ENCODE measurements at places on chromosomes 4 and X.

GRCh38 chr4:7124689-7125442 lies 57.0 kb upstream of the GRPEL1 start:
- peak; percentile 91 for DNase-seq

DNA sequence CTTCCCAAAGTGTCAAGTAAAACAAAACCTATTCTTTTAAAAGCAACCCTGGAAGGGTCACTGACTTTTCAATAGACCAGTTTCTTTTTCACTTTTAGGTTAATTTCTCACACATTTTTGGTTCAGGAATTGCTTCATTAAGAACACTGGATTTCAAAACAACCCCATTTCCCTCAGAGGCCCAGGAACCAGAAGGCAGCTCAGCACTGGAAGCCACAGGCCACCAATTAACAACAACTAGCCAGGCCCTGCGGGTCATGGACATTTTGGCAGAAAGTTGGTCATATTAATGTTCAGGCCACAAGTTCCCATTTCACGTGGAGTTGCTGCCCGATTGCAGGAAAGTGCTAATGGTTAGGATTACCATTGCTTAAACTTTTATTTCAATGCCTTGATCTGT lies 39.8 kb downstream of the HAND2 start:
- DNase-seq = no peak

- no peak for DNase-seq
These were observed 64.0 kb downstream of the ELOVL6 start for GRCh38 chr4:110134269-110134869.

GRCh38 chr4:79292008-79292407 lies 33.9 kb downstream of the NAA11 start:
- no peak for DNase-seq

DNA sequence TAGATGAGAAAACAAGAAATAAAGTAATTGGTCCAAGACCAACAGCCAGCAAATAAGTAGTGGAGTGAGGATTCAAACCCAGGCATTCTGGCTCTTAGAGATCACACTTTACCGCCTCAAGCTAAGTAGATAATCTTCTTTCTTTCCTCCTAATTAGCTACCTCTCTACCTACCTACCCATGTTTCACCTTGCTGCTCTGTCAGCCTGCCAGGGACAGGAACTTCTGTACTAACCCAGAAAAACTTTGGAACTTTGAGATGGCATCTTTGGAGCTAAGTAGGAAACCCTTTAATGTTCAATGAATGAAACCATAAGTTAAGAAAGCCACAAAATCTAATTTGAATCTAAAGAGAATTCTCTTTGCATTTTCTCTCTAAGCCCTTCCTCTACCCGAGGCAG lies 145.2 kb downstream of the CHRNA9 start:
- DNase-seq = no peak

GRCh38 chr4:78167510-78167909 lies 110.4 kb downstream of the FRAS1 start:
- no peak for DNase-seq

DNA sequence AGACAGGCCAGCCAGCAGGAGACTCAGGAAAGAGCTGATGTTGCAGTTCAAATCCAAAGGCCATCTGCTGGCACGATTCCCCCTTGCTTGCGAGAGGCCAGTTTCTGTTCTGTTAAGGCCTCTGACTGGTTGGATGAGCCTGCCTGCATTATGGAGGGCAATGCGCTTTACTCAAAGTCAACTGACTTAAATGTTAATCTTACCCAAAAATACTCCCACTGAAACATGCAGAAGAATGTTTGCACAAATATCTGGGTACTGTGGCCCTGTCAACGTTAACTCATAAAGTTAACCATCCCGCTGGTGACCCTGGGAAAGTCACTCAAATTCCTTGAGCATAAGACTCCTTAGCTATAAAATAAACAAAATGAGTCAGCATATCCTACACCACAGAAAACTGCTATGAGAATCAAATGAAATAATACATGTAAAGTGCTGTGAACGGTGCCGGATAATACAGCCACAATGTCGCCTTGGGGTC lies 326.4 kb downstream of the EVC2 start:
- no peak for DNase-seq

GRCh38 chrX:41870719-41871151 lies 52.6 kb downstream of the CASK start:
- DNase-seq = no peak

GRCh38 chr4:72430988-72431387 lies 138.0 kb downstream of the ADAMTS3 start:
- no peak for DNase-seq

GRCh38 chrX:130060122-130061069 lies 49.9 kb downstream of the ELF4 start:
- DNase-seq = no peak

- DNase-seq = no peak
These were observed 208.6 kb upstream of the SLC7A11 start for GRCh38 chr4:138450546-138451275.

- DNase-seq = no peak
These were observed 408.6 kb downstream of the FAM47B start for GRCh38 chrX:35351212-35351611.

- DNase-seq = no peak
These were observed 292.4 kb upstream of the FAT1 start for GRCh38 chr4:187016101-187016500.

DNA sequence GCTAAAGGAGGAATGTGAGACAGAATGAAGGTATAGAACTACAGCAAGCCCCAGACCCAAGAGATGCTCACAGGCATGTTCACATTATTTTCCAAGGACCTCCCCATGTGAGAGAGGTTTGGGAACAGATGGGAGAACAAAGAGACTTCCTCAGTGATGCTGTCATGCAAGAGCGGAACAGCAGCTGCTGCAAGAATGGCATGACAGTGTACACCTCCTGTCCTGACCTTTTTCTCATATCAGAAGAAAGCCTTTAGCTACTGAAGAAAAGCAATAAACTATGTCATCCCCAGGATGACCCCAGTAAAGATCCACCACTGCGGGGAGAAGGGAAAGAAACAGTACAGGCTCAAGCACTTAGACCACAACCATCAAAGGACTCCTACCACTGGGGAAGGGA lies 7.2 kb downstream of the PRDM5 start:
- no peak for DNase-seq

DNA sequence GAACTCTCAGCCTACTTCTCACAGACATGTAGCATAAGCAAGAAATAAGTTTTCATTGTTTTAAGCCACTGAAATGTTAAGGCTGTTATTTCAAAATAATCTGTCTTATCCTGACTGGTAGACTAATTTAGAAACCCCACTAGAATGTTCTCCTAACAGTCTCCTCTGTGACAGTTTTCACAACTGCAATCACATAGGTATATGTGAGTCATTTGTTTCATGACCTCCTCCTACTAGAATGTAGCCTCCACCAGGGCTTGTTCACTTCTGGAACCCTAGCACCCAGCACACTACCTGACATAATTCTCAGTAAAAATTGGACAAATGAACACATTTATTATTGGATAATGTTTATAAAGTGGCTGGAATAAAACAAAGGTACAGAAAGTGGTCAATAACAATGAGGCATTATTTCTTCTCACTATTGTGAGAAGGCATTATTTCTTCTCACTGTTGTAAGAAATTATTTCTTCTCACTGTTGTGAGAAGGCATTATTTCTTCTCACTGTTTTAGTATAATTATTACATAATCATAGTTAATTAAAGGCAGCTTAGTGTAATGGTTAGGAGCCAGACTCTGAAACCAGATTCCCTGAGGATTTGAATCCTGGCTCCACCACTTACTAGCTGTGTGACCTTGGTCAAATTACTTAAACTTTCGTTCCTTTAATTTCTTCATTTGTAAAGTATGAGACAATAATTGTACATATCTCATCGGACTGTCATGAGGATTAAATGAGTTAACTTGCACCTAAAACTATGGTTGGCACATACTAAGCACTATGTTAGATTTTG lies 251.5 kb downstream of the RASL11B start:
- no peak for DNase-seq

DNA sequence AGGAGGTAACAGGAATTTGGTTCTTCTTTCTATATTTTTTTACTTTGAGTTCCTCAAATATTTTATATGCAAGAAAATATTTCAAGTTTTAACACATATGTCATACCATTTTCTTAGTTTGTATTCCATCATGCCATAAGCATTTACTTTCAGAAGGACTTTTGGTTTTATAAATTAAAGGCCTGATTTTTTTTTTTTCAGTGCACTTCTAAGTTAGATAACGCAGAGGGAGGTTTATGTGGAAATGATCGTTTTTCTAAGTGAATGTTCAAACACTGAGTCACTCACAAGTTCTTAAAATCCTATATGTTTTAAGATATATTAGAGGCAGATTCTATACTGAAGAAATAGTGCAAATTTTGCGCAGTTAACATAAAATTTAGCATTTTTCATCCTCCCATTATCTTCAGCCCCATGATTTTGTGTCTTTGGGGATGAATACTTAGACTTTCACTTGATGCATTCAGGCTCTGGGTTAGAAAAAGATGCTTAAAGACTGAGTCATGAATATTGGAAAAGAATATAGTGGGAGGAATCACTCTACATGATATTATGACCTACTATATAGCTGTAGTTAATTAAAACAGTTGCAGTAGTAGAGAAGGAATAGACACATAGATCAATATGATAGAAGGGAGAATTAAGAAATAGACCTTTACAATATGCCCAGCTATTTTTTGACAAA lies 54.9 kb downstream of the COL4A5 start:
- no peak for DNase-seq

DNA sequence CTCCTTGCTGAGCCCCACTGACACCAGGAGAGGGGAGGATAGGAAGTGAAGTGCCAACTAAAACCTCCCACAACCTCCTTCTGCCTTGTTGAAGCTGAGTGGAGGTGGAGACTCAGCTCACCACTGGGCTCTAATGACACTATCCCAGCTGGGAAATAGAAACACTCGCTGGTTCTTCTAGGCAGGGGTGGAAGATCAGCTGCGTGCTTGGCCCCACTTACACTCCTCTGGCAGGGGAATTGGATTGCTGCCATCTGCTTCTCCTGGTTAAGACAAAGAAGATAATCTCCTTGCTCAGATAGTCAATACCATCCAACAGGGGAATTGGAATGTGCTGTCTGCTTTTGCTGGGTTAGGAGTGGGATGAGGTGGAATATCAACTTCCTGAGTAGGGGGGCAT lies 392.5 kb downstream of the ZNF674 start:
- no peak for DNase-seq

GRCh38 chr4:71230271-71231128 lies 108.3 kb upstream of the SLC4A4 start:
- no peak for DNase-seq

- DNase-seq = no peak
These were observed 174.0 kb upstream of the TENT5D start for GRCh38 chrX:80246271-80246670.

- DNase-seq = no peak
These were observed 64.4 kb downstream of the AFF1 start for GRCh38 chr4:86999136-86999643.

- no peak for DNase-seq
These were observed 25.3 kb downstream of the STEEP1 start for GRCh38 chrX:119539872-119540271.

GRCh38 chr4:30380404-30380998 lies 339.7 kb upstream of the PCDH7 start:
- DNase-seq = peak; percentile 41

- DNase-seq = no peak
These were observed 45.6 kb upstream of the FAM9C start for GRCh38 chrX:13090027-13090338.

- DNase-seq = no peak
These were observed 46.9 kb upstream of the HCCS start for GRCh38 chrX:11064276-11064675.

- DNase-seq = no peak
These were observed 508.7 kb downstream of the ZNF674 start for GRCh38 chrX:46036508-46036907.

DNA sequence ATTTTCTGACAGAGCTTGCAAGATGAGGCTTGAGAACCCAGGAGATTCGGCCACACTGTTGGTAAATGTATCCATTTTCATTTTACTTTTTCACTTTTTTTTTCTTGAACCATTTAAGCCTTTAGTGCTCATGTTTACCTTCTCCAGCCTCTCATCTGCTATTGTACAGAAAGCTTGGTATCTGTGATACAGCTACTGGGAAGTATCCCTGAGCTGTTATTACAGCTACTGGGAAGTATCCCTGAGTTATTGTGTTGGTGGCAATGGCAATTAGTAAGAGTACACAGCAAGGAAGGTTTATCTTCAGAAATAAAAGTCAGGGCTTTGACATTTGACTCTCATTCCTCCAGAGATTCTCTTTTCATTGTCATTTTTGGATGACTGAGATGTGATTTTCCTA lies 11.8 kb downstream of the CTSO start:
- DNase-seq = no peak

- DNase-seq = peak; percentile 20
These were observed 111.6 kb upstream of the PTPN13 start for GRCh38 chr4:86482306-86483172.

DNA sequence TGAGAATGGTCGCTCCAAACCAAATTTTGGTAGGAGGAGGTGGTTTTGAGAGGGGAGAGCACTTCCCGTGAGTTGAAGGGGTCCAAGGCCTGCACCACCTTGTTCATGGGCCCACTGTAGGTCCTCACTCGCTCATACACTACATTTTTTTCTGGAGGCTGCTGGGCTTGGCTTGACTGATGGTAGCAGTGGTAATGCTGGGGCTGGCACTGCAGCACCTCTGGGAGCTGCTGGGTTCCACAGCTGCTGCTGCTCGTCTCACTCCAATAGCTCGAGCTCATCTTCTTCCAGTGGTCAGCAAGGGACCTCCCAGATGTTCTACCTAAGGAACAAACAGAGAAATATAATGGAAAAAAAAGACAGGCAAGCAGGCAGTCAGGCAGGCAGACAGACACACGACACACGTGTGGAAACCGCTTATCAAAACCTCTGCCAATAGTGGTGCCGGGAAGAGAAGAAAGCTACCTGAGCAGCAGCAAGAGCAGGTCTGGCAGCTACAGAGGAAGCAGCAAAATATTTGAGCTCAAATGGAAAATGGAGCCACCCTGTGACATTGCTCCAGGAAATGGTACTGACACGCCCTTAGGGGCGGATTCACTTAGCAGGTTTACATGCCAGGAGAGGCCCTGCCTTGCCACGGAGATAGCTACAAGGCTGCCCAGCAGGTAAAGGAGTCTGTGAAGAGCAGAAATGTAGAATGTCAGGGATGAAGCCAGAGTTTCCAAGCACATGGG lies at the start of gene POF1B:
Gene POF1B, minus strand, starts transcription at position 492 of the 734 bp plus-strand sequence. Its CDS starts 211 bp downstream, at position 281.
- no peak for DNase-seq

GRCh38 chrX:38571058-38571457 lies 9.7 kb downstream of the TSPAN7 start:
- no peak for DNase-seq

DNA sequence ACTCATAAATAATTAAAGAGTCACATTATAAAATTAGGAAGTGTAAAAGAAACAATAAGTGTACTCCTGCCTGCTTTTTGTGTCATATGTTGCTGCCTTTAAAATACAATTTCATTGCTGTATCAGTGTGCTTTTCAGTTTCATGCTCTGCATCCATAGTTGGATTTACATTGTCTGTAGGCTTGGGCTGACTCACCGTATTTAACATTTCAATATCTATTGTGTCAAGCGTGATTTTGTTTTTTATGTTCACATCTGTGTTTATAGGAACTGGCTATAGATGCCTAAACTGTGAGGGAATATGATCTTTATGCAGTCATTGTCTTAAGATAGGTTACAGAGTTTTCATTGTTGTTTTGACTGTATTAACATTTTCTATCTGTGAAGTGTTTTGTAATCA lies 18.1 kb downstream of the CCSER1 start:
- no peak for DNase-seq
